ENCODE measurements at places on chromosomes 6 and 20. TPM values are rescaled to one million over a fixed set of nuclear protein-coding genes. Genes with fewer than 3 reads are reported as not detected.

- no peak for DNase-seq
Observed at GRCh38 chr6:19976411-19977129, 139.4 kb downstream of the ID4 start.

DNA sequence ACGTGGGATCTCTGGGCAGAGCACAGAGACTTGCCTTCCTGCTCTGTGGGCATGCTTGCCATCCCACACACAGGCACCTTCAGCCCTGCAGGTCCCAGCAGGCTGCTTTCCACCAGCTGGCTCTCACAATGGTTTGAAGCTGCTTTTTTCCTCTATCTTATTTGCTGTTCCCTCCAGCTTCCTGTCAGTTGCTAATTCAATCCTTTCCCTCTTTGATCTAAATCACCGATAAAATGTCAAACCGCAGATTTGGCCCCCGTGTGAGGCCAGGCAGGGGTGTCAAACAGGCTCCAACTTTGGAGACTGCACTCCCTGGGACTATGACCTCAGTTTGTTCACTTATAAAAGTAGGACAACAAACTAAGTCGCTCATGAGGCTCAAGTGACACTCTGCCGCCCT, 40.6 kb upstream of the PCMTD2 start:
- DNase-seq = no peak

DNA sequence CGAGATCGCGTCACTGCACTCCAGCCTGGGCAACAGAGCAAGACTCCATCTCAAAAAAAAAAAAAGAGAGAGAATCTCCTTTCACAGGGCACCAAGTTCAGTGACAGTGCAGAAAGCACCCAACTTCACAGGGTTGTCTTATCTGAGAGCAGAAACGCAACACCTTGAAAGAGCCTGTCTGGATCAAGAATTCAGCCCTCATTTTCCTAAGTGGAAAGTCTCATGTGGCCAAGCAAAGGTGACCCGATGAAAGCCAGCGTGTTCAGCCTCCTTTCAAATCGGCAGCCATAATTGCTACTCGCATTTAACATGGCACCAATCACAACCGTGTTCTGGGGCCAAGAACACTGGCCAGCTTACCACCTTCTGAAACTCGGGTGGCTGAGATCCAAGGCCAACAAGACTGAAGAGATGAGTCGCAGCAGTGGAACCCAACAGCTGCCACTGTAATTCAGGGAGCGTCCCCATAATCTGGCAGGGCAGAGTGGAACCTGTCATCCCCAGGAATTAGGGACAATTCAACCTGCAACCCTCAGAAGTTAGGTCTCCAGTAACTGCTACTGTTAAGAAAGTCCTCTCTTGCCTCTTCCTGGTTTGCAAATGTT, 536.7 kb upstream of the JARID2 start:
- DNase-seq = no peak

DNA sequence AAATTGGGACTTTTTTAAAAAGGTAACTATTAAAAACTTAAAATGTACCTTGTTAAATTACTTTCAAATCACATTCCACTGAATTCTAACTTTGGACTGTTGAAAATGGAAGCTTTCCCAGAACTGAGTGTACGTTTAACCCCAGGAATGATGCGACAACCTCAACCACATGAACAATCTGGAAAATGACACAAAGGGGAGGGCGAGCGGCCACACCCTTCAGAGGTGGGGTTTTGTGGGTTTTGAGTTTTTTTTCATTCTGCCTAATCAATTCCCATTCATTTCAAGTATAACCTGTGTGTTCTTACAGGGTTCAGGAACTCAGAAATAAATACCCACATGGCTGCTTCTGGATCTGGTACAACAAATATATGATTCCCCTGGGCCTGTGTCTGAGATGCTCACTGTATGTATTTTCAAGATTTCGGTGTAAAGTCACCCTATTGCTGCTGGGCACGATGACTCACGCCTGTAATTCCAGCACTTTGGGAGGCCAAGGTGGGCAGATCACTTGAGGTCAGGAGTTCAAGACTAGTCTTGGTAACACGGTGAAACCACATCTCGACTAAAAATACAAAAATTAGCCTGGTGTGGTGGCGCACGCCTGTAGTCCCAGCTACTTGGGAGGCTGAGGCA, 21.6 kb downstream of the CNKSR3 start:
- DNase-seq = no peak

- DNase-seq = no peak
Observed at GRCh38 chr6:44868335-44868668, 459.8 kb upstream of the RUNX2 start.

GRCh38 chr6:87237804-87238203, 82.4 kb downstream of the ZNF292 start:
- DNase-seq = peak; percentile 24

DNA sequence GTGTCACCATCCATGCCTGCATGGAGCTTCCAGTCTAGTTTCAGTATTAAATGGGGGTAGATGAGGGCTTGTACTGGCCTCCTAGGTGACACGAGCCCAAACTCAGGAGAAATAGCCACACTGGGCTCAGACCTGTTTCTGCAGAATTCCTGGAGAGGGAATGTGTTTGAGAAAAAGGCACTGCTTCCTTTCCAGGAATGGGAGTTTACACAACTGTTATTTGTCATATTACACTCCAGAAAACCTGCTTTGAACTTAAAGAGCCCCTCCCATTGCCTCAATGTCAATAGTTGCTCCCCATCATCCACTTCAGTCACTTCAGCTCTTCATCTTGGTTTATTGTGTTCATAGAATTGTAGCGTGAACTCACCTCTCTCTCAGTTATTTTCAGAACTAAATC, 151.5 kb downstream of the CFAP61 start:
- no peak for DNase-seq

- no peak for DNase-seq
Observed at GRCh38 chr20:60057866-60058807, 99.9 kb downstream of the CDH26 start.

GRCh38 chr20:13458860-13459451, 179.8 kb downstream of the TASP1 start:
- DNase-seq = no peak

The TMEM151B gene
- 45.7 TPM for total RNA-seq

DNA sequence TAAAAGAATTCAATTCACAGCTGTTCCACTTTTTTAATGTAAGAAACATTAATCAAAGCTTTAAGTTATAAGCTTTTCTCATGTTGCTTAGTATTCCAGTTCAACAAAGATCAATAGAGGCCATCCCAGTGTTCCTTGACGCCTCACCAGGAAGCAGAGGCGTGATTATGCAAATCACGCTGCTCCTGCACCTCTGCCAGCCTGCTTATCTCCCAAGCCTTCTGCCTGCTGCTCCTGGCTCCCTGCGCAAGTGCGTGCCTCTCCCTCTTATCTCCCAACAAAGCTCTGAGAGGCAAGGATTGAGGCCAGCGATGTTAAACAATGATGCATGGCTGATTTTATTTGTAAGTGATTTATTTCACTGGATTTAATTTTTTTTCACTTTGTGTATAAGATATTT, 42.8 kb downstream of the INSM1 start:
- DNase-seq = no peak

The ATP6V1G2 gene
- total RNA-seq = 54.6 TPM

DNA sequence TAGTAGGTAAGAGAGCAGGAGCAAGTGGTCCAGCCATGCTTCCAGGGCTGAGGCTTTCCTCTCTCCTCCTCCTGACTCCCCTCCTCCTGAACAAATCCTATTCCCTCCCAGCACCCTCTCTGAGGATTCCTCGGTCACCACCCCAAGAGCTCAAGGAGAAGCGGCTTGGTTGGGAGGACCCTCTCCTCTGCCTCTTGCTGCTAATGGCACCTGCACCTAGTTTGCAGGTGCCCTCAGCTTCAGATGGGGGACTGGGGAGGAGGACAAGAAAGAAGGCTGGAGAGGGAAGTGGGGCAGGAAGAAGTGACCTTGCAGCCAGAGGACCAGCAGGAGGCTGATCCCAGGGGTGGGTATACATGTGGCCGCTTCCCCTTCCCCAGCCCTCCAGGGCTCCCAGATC, 17.5 kb downstream of the NCR2 start:
- DNase-seq = no peak

The ZBTB12 gene
- total RNA-seq = 25.7 TPM

GRCh38 chr6:95648636-95649035, 71.3 kb downstream of the MANEA start:
- DNase-seq = no peak

DNA sequence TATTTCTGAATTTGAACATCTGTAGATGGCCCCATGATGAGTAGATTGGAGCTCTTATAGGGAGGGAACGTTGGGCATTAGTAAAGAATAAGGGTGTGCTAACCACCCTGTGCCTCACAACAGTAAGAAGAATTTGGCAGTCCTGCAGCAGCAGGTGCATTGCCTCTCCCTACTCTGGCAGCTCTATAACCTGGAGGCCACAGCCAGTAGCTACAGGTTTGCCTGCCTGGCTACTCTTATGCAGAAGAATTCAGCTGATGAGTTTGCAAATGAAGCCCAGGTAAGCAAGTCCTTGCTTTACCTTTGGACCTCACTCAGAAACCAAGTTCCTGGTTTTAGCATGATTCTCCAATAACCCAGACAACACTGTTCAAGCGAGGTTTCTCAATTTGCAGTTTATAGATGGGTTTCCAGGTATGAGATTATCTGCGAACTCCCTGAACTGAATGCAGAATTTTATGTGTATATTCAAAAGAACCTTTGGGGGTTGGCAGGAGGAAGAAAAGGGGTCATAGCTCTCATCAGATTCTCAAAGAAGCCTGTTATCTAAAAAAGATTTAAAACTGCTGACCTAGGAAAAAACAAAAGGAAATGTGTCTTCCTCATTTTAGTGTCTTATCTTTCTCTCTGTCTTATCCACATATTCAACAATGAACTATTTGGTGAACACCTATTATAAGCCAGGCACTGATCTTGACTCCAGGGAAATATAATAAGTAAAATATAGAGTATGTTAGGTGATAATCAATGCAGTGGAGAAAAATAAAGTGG, 18.9 kb downstream of the TREML1 start:
- DNase-seq = no peak

GRCh38 chr6:34723203-34723602, 26.6 kb upstream of the ILRUN start:
- DNase-seq = no peak

- no peak for DNase-seq
Observed at GRCh38 chr6:142058551-142059290, 74.0 kb upstream of the GJE1 start.

DNA sequence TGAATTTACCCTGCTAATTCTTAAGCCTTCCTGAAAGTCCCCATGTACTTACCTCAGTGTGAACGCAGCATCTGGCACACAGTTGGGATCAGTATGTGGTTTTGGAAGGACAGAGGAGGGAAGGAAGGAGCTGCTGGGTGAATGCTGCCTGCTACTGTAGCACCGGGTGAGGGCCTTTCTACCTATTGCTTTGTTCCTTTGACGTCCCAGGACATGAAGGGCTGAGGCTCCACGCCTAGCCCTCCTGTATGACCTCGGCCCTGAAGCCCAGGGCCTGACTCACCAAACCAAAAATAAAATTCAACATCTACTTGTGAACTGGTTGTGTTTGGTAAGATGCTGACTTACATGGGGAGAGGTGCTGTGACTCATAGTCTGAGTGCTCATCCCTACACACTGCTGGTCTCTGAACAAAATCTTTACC, 51.1 kb downstream of the ARID1B start:
- no peak for DNase-seq

The LINC00237 gene
- 0.82 TPM for total RNA-seq

DNA sequence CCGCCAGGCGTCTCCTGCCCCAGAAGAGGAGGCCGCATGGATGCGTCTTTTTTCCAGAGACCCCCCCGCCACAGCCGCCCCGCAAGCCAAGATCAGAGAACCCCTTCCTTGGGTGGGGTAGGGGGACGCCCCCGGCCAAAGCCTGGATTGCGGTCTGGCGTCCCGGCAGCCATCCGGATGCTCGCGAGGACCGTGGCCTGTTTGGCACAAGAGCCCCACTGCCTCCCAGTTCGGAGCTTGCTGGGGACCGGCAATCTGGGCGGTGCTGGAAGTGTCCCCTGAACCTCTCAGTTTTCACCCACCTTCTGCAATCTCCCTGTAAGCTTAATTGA, 924 bp downstream of the FAM162B start:
- no peak for DNase-seq

DNA sequence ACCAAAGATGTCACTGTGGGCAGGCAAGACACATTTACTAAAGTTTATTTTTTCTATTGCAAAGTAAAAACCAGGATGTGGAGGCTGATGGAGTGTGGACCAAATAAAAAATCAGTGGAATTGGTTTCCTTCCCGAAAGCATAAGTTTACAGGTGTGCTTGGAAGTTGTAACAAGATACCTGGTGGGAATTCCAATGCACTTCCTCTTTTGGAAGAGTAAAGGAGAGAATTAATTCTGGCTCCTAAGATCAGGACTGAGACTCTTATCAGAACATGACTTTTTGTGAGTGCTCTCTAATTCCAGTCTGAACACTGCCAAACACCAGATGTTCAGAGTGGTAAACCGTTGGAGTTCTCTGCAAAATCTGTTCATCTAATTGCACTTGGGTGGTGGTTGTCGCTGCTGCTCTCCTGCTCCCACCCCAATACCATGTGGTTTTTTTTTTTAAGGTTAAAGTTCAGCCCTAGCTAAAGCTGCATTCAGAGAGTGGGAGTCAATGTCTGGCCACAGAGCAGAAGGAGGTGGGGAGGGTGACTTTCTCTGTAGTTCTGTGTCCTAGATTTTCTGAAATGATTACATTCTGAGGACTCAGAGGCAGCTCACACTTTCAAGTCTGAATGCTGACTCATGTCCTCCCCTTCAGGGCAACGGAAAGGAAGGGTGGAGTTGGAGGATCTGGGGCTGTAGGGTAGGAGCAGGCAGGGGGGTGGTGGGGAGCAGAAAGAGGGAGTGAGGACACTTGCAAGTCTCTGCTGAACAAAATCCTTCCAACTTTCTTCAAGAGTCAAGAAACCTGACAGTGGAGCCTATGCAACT, 275.8 kb upstream of the PRDM1 start:
- peak; percentile 11 for DNase-seq

DNA sequence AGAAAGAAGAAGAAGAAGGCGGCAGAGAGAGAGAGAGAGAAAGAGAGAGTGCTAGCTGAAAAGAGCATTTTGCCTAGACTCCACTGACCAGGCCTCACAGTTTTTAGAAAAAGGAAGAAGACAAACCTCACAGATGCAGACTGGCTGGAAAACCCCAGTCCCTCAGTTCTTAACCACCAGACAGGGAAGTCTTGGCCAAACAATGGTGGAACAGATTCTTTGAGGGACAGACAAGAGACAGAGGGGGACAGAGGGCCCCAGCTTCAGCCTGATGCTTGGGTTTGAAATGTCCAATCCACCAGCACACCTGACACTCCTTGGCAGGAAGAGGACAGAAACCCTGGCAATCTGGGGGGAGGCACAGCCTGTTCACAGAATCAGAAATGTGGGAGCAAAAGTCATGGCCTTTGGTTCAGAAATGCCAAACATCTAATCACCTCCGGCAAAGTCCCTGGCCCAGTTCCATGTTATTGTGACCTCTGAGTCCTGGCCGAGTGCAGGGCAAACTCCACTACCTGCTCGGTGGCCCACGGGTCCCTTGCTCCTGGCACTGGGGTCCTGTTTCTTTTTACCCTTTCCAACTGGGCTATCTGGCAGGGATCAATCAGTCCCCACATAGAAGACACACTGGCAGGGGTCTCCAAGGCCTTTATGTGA, 235.2 kb downstream of the LY86 start:
- no peak for DNase-seq
